B cell (primary cell): ENCODE measurements at places on chromosomes 3 and 15. TPM values are rescaled to one million over a fixed set of nuclear protein-coding genes. Genes with fewer than 3 reads are reported as not detected.

Gene ABHD10
- 40.1 and 43.2 TPM in 2 replicates for total RNA-seq

Gene ZNF80
- 0.27 and 0.42 TPM in 2 replicates for total RNA-seq

Gene STAC
- total RNA-seq: not detected in 2 replicates

- no peak overlapping the region for H3K4me3 ChIP-seq
- H3K27ac ChIP-seq: no peak overlapping the region
- no peaks in the 10 kb centered on the region for H3K27me3 ChIP-seq
- H3K36me3 ChIP-seq: no peaks in the 10 kb centered on the region
Measured at GRCh38 chr3:170741756-170742529, 128.1 kb downstream of the RPL22L1 start.

GRCh38 chr3:8756671-8757070, 12.7 kb downstream of the OXTR start:
- no peaks in the 10 kb centered on the region for H3K4me1 ChIP-seq
- H3K4me3 ChIP-seq: no peak overlapping the region

DNA sequence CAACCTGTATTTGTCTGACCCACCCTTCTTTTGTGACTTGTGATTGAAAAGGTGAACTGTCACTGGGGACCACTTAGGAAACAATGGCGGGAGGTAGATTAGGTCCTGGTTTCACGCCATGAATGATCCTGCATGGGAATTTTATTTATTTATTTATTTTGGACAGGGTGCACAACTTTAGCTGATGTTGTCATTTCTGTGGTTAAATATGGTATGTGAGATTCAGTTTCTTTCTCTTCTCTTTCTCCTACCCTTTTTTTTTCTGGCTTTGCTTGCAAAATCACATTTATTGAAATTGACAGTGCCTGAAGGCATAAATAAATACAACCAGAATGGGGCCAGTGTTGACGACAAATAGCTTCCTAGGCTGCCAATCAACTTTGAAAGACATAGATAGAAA, 18.0 kb upstream of the HTR3E start:
- H3K4me3 ChIP-seq: no peak overlapping the region
- no peak overlapping the region for H3K27ac ChIP-seq
- no peaks in the 10 kb centered on the region for H3K36me3 ChIP-seq
- DNase-seq: no peak
- no peaks in the 10 kb centered on the region for H3K4me1 ChIP-seq

DNA sequence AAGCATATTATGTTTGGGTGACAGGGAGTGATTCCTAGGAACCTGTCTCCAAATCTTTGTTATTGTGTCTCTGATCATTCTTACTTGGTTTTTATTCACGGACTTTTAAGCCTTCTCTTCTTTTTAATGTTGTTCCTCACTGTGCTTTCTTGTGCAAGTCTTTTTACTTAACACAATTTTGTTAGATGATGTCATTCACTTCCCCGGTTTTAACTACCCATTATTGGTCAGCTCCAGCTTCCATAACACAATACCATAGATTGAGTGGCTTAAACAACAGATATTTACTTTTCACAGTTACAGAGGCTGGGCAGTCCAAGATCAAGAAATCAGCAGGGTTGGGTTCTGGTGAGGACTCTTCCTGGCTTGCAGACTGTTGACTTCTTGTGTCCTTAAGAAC, 436.3 kb upstream of the CBLB start:
- H3K36me3 ChIP-seq: no peaks in the 10 kb centered on the region
- no peak overlapping the region for H3K27ac ChIP-seq
- H3K4me1 ChIP-seq: peaks cover 9% of the 10 kb centered on the region
- no peak for DNase-seq
- no peak overlapping the region for H3K4me3 ChIP-seq

GRCh38 chr15:45148076-45149059, 18.6 kb downstream of the DUOX1 start:
- no peaks in the 10 kb centered on the region for H3K36me3 ChIP-seq
- no peak overlapping the region for H3K4me3 ChIP-seq
- no peak overlapping the region for H3K27ac ChIP-seq
- H3K27me3 ChIP-seq: no peaks in the 10 kb centered on the region
- no peak for DNase-seq
- no peaks in the 10 kb centered on the region for H3K4me1 ChIP-seq

DNA sequence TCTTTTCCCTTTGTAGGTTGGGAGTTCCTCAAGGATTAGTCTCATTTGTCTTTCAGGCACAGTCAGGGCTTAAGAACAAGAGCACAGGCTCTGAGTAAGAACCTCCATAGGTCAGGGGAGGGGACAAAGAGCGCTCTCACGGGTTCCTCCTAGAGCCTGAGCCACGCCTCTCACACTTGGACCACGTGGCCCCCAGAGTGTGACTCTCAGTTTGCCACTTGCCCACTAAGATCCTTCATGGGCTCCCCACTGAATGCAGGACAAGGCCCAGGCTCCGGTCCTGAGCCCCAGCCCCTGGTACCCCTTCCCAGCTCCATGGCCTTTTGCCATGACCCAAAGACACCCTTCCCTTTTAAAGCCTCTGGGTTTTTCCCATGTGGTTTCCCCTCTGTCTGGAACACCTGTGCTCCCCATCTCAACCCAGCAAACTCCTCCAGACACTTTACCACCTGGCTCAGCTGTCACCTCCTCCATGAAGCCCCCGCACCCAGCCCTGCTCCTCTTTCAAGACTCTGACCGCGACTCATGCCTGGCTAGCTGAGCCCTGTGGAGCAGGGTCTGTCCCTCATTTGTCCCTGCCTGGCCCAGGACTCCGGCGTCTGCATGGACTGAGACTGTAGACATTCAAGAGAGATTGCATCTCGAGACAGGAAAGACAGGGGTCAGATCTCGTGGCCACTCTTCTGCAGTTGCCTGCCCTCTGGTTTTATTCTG, 32.7 kb downstream of the IQSEC1 start:
- no peaks in the 10 kb centered on the region for H3K27me3 ChIP-seq
- no peak overlapping the region for H3K4me3 ChIP-seq
- H3K4me1 ChIP-seq: peaks cover 26% of the 10 kb centered on the region
- peak; percentile 70 for DNase-seq
- no peak overlapping the region for H3K27ac ChIP-seq
- peaks cover 7% of the 10 kb centered on the region for H3K36me3 ChIP-seq

DNA sequence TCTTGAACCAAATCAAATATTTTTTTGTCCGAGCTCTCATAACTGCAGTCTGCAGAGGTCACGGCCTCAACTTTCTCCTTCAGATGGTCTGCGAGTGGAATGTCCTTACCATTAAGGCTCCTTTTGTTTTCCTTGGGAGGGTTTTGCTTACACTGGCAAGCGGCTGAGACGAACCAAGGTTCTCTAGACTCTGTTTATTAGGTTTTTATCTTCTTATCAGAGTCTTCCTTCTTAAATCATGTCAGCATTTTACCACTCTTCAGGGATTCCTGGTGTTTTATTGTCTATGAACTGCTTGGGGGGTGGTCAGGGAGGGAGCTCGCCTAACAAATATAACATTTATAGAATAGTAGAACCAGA, 773.7 kb upstream of the NR2F2 start:
- no peak overlapping the region for H3K4me3 ChIP-seq
- no peaks in the 10 kb centered on the region for H3K27me3 ChIP-seq
- H3K4me1 ChIP-seq: no peaks in the 10 kb centered on the region
- H3K27ac ChIP-seq: no peak overlapping the region

DNA sequence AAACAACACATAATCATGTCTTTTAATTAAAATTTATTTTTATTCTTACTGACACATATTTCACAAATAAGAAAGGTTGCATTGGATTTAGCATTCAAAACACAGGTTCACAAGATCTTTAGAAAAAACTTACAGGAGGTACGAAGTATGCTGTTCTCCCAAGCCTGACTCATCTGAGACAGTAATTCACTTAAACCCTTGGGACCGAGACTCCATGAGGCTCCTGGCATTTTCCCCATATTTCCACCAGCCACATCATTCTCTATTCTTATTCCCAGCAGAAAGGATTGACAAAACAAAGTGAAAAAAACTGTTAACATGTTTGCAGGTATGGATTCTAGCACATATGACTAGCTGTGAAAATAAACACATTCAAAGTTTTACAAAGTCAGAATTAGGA, 52.6 kb downstream of the CNTN3 start:
- no peaks in the 10 kb centered on the region for H3K27me3 ChIP-seq
- H3K4me3 ChIP-seq: no peak overlapping the region
- H3K36me3 ChIP-seq: no peaks in the 10 kb centered on the region
- H3K4me1 ChIP-seq: no peaks in the 10 kb centered on the region
- no peak overlapping the region for H3K27ac ChIP-seq
- no peak for DNase-seq

DNA sequence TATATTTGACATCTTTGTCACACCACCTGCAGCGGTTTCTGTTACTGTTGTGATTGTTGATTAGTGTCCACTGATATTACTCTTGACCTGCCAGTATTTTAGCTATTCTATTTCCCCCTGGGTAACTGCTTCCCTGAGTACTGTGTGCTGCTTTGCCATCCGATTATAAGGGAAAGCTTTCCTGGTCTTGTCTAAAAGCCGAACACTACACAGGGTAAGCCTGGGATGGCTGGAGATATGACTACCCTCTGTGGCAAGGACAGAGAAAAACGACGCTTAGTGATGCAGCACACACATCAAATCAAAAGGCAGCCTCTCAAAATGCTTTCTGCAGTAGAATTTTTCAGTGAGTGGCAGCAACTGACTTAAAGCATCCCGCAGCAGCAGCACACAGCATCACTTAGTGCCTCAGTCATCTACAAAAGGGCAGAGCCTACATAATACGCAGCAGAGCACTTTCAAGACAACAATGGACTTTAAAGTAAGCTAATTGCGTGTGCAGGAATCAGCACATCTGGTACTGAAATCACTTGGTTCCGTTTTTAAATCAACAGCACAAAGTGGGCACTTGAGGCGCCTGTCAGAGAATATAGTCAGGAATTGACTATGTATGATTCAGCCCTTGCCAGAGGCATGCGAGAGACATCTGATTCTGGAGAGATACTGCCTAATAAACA, 656.3 kb upstream of the TGFBR2 start:
- no peaks in the 10 kb centered on the region for H3K27me3 ChIP-seq
- H3K27ac ChIP-seq: no peak overlapping the region
- H3K4me3 ChIP-seq: no peak overlapping the region

DNA sequence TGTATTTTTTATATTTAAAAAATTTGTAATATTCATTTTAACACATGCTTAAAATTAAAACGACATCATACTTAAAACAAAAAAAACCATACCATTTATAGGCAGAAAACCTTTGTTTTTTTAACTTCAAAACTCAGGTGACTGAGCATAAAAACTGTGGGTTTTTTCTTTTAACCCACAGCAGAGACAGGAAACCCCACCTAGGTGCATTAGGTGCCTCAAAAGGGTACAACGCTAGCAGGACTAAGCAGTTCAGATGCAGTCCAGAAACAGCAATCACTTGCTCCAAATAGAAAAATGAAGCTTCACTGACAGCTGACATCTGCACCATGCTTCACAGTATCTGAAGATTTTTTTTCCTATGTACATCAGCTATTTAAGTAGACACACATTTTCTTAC, 52.3 kb downstream of the GLB1 start:
- H3K4me1 ChIP-seq: peaks cover 67% of the 10 kb centered on the region
- DNase-seq: peak; percentile 32
- no peaks in the 10 kb centered on the region for H3K27me3 ChIP-seq
- no peak overlapping the region for H3K4me3 ChIP-seq
- peak overlapping the region; percentile 30 for H3K27ac ChIP-seq

GRCh38 chr15:88467935-88468528, 524 bp downstream of the MRPS11 start:
- no peaks in the 10 kb centered on the region for H3K27me3 ChIP-seq
- peak overlapping the region; percentile 97 for H3K4me3 ChIP-seq
- peaks cover 5% of the 10 kb centered on the region for H3K36me3 ChIP-seq
- peaks cover 17% of the 10 kb centered on the region for H3K4me1 ChIP-seq

GRCh38 chr3:11733914-11734313, 90.2 kb upstream of the VGLL4 start:
- no peak overlapping the region for H3K4me3 ChIP-seq
- H3K27ac ChIP-seq: no peak overlapping the region
- no peak for DNase-seq
- no peaks in the 10 kb centered on the region for H3K36me3 ChIP-seq
